ENCODE measurements at places on chromosomes 6 and 20. TPM values are rescaled to one million over a fixed set of nuclear protein-coding genes. Genes with fewer than 3 reads are reported as not detected.

Gene BACH2
- total RNA-seq: 0.87 TPM

Gene NUP153
- 25.0 TPM for total RNA-seq

Gene BMP7
- not detected for total RNA-seq

Gene PLA2G7
- not detected for total RNA-seq

Gene SLC32A1
- total RNA-seq: not detected

Gene PEX3
- total RNA-seq: 28.1 TPM

Gene LAMA5
- 90.0 TPM for total RNA-seq

Gene TSHZ2
- total RNA-seq: 0.33 TPM

Gene NOX3
- total RNA-seq: not detected

Gene SPATA25
- total RNA-seq: 3.5 TPM

Gene TCP11
- 0.15 TPM for total RNA-seq

Gene DAAM2
- total RNA-seq: 7.4 TPM

Gene TUBB2B
- 4.1 TPM for total RNA-seq

Gene CCR6
- total RNA-seq: not detected

Gene BCAS1
- under 0.01 TPM for total RNA-seq
